ENCODE measurements at places on chromosomes 6 and 20.
A peak's percentile ranks its signal among the peaks of the same experiment; 100 is the strongest.

DNA sequence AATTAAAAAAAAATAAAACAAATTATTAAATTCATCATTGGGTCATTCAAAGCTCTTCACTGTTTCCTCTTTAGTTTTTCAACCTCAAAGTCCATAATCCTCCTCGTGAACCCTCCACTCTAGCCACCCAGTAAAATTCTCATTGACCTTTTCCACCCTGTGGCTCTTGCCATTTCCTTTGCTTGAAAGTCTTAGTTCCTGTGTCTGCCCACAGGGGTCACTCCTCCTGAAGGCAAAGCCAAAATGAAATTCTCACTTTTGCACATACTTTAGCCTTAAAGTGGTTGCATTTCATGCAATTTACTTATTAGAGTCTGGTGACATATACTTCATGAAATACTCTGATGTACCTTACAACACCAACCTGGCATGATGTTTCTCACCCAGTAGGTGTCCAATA lies 263.7 kb downstream of the BMP2 start:
- no peak for DNase-seq

DNA sequence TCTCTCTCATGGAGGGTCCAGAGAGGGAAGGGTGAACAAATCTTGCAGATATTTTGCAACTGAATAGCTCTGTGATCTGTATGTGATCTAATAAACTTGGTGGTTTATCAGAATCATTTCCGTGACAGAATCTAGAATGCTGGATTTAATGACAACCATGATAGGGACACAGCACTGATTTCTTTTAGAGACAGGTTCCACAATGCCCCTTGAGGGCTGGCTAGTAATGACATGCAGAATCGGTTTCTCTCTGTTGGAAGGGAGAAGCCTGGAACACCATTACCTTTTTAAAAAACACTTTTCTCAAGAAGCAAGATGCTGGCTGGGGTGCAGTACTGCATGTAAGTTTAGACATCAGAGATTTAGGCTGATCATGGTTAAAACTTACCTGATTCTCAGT lies 313.4 kb downstream of the CDH26 start:
- DNase-seq, result no peak

- no peak for DNase-seq
These were observed 268.4 kb downstream of the KCNQ5 start for GRCh38 chr6:72890233-72890632.

GRCh38 chr6:144017166-144018094 lies 9.4 kb upstream of the PLAGL1 start:
- DNase-seq, result no peak

- no peak for DNase-seq
These were observed 121.1 kb downstream of the TNFRSF21 start for GRCh38 chr6:47188588-47189021.

DNA sequence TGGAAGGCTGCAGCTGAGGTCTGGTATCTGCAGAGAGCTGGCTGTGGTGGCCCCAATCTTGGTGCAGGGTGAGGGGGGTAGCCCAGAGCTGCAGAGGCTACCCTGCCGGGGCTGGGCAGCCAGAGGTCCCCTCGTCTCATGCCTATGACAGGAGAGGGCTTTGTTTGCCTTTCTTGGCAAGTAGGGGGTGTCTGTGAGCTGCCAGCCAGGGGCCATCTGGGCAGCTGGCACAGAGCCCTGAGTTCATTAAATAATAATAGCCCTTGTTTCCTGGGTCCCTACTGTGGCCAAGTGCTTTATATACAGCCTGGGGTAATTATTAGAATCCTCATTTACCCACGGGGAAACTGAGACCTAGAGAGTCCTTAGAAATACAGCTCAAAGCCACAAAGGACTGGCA lies 66.6 kb downstream of the EZR start:
- DNase-seq, result peak; percentile 64

GRCh38 chr6:109381061-109381746 lies 1.1 kb downstream of the CD164 start:
- DNase-seq, result peak; percentile 53

DNA sequence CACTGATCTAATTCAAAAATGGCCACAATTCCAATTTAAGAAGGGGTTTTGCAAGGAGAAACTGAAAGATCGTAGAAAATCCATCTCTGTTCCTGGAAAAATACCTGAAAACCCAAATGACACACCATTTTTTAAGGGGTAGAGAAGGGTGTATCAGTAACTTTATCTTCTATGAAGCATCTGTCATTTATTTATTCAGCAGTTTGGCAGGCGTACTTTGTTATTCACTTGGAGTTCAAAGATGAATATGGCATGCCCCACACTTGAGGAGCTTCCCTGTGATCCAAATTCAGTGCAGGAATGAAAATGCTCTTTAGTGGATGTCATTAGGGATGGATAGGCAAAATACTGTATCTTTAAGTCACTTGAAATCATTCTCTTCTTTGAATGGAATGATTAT lies 7.2 kb downstream of the HINT3 start:
- no peak for DNase-seq

DNA sequence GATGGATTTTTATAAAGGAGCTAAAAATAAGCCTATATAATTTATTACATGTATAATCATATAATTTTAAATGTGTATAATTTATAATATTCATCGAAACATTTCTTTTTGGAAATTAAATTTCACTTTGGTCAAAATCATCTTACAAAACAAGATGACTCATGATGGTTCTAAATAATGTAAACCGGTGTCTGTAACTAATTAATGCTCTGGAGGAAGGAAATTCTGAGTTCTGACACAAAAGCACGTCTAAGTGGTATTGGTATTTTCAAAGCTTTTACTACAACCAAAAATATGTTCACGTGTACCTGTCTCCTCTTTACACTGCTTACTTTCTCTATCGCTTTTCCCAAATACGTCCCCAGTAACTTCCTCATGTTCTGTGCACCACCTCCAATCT lies 134.1 kb downstream of the MTHFD1L start:
- DNase-seq, result no peak

DNA sequence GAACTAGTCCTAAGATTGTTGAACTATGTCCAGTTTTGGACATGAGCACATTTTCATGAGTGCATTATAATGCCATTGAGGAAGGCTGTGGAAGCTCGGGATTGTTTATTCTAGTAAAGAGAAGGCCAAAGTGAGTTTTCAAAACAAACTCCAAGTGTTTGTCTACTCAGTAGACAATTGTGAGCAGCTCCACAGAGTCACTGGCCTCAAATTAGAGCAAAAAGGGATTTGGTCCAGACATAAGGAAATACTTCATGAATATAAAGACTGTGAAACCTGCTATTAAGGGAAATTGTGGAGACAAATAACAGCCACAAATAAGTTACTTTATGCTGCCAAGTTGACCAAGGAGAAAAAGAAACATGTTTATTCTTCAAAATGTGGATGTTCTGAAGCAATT lies 42.6 kb upstream of the PREP start:
- DNase-seq, result no peak

DNA sequence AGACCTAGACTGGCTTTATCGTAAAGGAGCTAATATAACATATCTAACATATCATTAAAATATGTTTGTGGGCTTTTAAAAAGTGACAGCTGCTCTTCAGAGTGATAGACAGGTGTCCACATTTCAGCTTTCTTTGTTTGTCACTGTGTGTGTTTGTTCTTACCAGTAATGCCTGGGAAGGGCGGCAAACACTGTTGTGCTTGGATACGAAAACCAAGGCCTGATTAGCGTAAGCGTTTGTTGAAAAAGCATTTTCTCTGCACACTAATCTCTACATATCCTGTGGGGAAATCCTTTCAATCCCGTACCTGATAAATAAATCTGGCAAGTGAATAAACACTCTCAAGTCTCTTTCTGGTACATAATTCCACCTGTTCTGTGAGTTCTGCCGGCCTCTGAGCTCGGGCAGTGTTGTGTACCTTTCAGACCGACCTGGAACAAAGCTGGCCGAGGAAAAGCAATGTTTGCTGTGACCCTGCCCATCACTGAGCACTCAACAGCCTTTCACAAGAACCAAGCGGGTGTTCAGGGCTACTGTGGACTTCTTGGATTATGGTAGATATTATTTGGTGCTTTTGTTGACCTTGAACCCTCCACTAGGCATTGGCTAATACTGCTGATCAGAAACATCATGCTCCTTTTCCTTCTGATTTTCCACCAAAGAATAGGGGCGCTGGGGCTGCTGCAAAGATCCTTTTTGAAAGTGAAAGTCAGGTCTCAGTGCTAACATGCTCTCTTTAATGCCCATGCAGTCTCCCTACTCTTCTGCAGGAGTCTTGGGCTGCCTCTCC lies 100.4 kb downstream of the CD83 start:
- peak; percentile 90 for DNase-seq

DNA sequence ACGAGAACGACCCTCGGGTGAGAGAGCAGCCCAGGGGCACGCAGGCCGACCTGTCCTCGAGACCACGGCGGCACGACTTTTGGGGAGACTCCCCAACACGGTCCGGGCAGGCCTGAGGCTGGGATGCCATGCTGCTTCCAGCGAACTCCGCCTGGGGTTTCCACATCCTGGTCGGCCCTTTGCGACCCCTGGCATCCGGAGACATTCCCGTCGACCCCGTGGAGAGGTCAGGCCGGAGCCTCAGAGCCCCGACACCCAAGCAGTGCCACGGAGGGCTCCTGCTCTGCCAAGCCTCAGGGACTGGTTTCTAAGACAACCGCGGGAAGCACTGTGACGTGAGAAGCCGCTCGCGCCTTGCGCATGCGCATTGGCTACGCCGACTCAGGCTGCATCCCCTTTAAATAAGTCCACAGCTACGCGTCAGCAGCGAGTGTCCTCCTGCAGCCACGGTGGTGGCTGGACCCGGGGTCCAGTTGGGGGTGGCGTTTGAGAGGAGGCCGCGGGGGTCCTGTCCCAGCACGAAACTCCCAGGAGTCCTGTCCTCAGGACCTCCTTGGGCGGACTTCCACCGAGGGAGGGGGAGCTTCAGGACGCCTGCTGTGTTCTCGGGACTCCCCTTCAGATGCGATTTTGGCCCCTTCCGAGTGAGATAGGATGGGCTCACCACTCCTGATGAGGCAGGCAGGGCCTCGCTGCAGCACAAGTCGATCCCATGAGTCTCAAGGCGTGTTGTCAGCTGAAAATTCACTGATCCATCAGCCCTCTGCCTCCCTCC lies 1089.3 kb upstream of the DEFB115 start:
- no peak for DNase-seq

DNA sequence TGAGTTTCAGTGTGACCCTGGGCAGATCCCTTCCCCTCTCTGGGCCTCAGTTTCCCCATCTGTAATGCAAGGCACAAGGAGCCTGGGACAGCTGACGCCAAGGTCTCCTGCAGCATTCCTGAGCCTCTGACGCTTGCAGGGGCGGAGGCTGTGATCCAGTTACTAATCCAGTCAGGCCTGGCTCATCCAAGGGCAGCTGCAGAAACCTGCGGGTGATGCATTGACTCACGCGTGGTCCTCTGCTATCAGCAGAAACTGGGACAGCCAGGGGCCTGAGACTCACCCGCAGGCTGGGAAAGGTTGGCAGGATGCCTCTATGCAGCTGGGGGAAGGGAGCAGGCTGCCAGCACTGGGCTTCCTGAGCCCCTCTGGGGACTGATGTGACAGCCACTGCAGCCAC lies 65.0 kb upstream of the SIRPA start:
- DNase-seq, result no peak

GRCh38 chr6:41441598-41442351 lies 104.4 kb upstream of the FOXP4 start:
- no peak for DNase-seq

- no peak for DNase-seq
These were observed 11.6 kb downstream of the DEFB127 start for GRCh38 chr20:168876-169275.

DNA sequence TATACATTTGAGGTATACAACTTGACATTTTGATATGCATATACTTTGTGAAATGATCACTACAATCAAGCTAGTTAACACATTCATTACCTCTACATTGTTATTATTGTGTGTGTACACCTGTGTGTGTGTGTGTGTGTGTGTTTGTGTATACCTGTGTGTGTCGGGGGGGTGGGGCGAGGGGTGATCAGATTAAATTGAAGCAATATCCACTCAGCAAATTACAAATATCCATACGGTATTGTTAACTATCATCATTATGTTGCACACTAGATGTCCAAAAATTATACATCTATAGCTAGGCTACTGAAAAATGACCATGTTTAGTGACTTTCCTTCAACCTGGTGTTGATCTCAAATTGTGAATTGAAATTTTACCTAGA lies 1.8 kb downstream of the RHAG start:
- no peak for DNase-seq

- DNase-seq, result no peak
These were observed 273.8 kb upstream of the AGPAT4 start for GRCh38 chr6:161547617-161548016.

GRCh38 chr6:29917857-29918256 lies 24.5 kb upstream of the HLA-A start:
- DNase-seq, result no peak

- DNase-seq, result no peak
These were observed 713.3 kb downstream of the PRKN start for GRCh38 chr6:162014069-162014811.

- peak; percentile 74 for DNase-seq
These were observed 168.7 kb upstream of the PRSS16 start for GRCh38 chr6:27078734-27079357.

DNA sequence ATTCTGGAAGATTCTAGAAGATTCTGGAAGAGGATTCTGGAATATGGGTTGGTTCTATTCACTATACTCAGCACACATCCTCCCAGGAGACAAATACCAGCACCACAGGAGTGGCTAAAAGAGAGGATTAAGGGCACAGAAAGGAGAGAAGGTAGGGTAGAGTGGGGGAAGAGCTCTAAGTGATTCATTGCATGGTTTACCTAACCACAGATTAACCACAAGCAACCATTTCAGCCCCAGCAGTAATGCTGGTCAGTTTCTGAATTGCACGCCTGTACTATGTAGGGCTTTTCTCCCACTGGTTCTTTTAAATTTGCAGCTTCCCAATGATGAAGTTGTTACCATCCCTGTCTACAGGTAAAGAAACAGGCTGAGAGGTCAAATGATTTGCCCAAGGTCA lies 192.7 kb upstream of the PMEPA1 start:
- DNase-seq, result no peak

- no peak for DNase-seq
These were observed 44.1 kb upstream of the GCM1 start for GRCh38 chr6:53192682-53193188.

DNA sequence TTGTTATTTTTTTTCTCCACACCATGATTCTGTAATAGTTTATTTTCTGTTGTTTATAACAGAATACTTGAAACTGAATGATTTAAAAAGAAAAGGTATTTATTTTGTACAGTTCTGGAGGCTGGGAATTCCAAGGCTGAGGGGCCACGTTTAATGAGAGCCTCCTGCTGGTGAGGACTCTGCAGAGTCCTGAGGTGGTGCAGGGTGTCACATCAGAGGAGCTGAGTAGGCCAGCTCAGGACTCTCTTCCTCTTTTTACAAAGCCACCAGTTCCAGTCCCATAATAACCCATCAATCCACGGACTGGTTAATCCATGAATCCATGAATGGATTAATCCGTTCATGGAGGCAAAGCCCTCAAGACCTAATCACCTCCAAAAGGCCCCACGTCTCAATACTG lies 71.6 kb downstream of the TFAP2A start:
- no peak for DNase-seq
